ENCODE measurements at places on chromosomes 7 and 10.
A peak's percentile ranks its signal among the peaks of the same experiment; 100 is the strongest.

GRCh38 chr7:31776616-31777015, 89.6 kb downstream of the PPP1R17 start:
- DNase-seq: no peak

DNA sequence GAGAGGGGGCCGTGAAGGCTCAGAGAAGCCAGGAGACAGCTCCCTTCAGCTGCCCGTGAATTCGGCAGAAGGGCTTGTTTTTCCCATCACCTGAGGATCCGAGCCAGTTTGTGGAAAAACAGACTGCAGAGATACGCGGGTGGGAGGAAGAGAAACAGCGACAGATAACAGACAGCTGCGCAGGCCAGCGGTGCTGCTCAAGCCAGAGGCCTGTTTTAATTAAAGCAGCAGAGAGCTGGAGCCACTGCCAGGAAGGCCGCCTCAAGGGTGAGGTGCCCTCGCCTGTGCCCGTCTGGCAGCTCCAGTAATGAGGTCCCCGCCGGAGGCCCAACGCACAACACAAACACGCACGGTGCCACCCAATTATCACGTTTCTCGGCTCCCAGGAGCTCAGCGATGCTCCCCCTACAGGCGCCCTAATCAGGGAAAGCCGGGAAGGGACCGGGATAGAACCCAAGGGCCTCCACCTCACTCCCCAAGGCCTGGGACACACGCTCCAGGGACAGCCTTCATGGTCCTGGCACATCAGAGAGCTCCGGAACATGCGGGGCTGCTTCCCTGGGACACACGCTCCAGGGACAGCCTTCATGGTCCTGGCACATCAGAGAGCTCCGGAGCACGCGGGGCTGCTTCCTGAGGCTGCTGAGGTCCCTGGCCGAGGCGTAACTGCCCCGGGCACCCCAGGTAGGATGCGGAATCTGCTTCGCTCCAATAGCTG, 60.6 kb upstream of the DNAAF5 start:
- no peak for DNase-seq

- no peak for DNase-seq
These were observed 29.1 kb downstream of the UBE2H start for GRCh38 chr7:129923709-129924108.

- no peak for DNase-seq
These were observed 117.5 kb upstream of the LAMB4 start for GRCh38 chr7:108247614-108248013.

DNA sequence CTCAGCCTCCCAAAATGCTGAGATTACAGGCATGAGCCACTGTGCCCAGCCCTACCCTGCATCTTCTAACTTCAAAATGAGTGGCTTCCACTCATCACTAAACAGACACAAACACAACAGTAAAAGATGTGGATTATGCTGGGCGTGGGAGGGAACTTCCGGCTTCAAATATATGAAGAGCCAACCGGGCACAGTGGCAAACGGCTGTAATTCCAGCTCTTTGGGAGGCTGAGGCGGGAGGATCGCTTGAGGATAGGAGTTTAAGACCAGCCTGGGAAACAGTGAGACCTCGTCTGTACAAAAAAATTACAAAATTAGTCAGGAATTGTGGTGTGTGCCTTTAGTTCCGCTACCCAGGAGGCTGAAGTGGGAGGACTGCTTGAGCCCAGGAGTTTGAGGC, 92.2 kb upstream of the GNA12 start:
- DNase-seq: no peak

DNA sequence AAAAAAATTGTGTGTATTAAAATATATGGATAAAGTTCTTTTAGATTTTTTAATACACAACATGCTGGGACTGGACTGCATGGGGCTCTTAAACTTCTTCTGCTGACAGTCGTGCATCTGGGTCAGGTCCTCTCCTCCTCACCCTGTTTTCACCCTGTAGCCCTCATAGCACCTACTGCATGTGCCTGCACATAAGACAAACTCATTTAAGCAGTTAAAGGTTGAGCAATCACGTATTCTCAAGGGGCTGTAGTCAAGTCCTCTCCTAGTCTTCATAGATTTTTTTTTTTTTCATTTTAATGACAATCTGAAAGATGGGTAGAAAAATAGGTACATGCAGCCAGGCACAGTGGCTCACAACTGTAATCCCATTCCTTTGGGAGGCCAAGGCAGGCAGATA, 23.6 kb upstream of the PDCD4 start:
- no peak for DNase-seq

DNA sequence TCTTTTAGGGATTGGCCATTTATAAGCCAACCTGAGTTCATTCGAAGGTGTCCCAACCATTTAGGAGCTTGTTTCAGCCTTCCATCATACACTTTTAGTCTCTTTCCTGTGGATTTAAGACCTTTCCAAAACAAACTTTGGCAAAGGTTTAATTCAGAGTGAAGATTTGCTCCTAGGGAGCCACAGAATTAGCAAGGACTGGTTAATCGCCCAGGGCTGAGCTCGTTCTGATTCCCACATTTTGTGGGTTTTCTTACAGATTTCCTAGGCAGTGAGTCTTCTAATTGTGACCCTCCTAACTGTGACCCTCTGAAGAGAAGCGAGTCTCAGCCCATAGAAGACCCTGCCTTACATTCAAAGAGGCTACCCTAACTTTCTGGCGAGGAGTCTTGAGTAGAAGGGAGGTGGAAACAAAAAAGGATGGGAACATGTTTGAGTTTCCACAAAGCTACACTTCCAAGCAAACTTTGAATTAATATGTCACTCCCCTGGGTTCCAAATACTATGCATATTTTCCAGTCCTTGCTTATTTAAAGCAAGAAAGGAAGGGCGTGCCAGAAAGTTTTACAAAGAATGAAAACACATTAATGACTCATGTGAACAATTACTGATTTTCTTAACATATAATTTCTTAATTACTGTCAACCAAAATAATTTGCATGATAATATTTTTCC, 118.3 kb downstream of the ARID5B start:
- DNase-seq: no peak

- no peak for DNase-seq
These were observed 145.2 kb downstream of the ST7 start for GRCh38 chr7:117098457-117098856.

- no peak for DNase-seq
These were observed 63.4 kb downstream of the SRPK2 start for GRCh38 chr7:105325216-105325904.

GRCh38 chr10:119302172-119302571, 94.8 kb downstream of the GRK5 start:
- DNase-seq: no peak

- no peak for DNase-seq
These were observed 427.4 kb downstream of the PLXNA4 start for GRCh38 chr7:132148876-132149275.

- peak; percentile 55 for DNase-seq
These were observed 519.1 kb downstream of the NRG3 start for GRCh38 chr10:82394122-82394521.

GRCh38 chr7:47951374-47951773, 3.1 kb upstream of the PKD1L1 start:
- no peak for DNase-seq

DNA sequence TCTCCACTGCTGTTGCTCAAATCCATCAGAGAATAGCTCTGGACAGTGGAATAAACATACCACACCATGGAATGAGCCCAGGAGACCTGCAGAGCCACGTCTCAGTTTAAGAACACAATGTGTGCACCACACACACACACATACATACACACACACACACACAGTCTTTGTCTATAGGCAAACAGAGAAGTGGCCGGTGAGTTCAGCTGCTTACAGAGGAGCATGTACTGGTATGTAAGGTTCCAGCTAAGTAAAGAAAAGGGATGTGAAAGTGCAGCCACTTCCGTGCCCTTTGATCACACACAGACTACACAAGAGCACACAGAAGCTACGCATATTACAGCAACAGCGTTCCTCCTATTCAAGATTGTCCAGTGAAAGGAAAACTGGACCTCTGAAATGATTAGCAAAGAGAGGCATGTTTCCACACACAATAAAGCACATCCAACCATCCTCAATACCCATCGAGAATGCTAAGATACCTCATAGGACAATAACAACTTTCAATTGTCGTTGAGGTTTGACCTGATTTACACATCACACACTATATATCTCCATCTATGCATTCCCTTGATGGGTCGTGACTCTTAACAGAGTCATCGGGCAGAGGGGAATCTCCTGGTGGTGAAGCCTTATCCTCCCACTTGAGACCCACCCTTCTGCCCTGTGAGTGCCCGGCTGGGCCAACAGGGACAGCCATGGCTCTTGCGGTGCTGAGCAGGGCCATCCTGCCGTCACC, 23.6 kb downstream of the SLC35B4 start:
- DNase-seq: no peak

GRCh38 chr10:20372748-20373147, 524.4 kb downstream of the NEBL start:
- no peak for DNase-seq

DNA sequence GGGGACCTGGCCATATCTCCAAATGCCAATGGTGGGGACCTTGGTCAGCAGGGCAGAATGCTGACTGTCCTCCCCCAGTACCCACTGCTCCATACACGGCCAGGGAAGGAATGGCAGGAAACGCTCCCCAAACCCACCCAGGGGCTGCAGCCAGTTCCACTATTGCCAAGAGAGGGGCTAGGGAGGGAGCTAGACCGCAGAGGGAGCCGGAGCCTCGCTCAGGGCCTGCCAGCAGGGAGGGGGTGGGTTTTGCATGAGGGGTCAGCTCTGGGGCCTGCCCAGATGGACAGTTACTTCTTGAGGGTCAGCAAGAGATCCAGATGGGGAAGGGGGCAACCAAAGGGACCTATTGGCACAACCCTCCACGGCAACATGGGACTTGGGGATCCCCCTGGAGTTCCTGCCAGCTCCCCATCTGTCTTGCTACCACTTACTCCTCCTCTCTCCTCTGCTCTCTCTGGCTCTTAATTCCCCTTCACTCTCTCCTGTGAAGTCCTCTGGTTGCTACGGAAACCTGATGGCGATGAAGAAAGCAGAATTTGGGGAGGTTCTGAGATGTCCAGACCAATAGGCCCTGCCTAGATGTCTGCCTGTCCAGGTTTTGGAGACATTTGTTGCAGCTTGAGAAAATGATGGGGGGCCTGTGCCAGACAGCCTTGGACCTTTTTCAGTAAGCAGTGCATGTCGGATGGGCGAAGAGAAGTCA, 12.6 kb downstream of the FGF8 start:
- no peak for DNase-seq

DNA sequence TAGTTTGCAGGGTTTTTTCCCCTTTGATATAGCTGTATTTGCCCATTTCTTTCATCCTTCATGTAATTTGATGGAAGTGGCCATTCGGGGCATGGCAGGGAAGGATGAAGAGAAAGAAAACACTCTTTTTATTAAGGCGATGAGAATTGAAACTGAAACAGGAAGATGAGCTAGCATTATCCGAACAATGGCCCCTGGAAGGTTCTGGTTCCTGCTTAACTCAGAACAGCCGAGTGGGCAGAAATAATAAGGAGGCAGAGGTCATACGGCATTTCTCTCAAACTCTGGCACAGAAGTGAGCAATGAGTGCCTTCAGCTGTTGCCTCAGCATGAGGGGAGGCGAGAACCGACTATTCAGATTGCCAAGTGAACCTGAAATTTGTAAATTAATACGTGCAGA, 113.2 kb upstream of the MYO3A start:
- no peak for DNase-seq

DNA sequence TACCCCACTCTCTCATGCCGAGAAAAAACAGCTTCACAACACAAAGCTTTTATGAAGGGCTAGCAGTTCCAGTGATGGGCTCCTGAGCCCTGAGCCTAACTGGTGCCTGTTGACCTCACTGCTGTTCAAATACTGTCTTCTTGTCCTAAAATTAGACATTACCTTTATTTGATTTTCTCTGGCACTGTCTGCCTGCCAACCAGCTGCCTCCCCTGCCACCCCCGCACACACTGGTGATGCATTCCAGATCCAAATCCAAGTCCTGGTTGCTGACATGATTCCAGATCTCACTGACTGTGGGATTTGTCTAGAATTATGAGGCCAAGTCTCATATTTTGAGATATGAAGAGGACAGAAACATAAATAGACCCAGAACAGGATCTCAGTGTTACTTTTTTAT, 816.2 kb downstream of the NRG3 start:
- DNase-seq: no peak

DNA sequence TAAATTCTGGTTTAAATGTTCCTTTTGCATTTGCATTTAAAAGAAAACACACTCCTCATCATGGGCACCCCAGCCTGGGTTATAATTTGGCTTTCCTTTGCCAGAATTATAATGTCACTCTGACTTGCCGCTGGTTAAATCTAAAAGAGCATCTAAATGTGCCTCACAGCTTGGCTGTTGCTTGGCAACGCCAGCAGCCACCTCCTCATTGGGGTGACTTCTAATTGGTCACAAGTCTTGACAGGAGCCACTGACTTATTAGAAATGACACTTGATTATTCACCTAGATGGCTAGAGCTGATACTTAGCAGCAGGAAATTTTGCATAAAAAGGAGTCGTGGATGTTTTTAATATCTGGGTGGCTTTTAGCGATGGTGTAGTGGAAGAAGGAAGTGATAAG, 114.3 kb downstream of the TBXAS1 start:
- no peak for DNase-seq

DNA sequence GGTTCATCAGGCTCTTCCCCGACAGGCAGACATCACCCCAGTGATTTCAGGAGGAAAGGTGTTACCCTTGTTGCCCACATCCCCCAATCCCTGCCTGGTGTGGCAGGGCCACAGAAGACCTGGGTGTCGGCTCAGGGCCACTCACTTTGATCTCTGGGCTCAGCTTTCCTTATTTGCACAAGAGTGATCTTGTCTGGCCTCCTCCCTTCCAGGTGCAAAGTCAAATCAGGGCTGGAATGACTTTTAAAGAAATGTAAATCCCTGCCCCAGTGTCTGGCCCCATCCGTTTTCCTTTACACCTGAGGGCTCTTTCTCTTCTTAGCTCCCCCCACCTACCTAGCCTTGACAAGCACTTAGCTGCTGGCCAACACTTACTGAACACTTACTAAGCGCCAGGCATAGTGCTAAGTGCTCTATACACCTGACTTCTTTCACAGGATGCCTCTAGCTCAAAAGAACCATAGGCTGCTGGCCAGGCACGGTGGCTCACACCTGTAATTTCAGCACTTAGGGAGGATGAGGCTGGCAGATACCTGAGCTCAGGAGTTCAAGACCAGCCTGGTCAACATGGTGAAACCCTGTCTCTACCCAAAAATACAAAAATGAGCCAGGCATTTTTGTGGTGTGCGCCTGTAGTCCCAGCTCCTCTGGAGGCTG, 979 bp upstream of the NODAL start:
- DNase-seq: no peak

DNA sequence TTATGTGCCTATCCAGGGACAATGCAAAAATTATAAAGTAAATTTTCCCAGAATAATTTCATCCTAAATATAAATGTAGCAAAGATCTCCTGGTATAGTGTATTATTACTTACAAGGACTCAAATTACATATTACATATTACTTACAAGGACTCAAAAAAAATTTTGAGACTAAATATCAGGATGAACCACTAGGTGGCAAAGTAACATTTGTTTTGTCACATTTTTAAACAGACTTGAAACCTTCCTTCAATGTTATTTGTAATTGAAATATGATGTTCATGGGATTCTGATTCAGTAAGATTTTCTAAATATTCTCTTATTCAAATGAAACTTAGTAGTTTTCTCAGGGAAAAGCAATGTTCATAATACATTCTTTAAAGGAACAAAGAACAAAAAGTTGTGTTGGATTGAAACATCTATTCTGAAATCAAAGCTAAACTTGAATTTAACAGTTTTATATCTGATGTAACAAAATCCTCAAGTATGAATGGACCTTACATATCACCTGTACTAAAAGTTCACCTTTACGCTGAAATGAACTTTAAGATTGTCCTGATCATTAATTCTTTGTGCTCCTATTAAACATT, 74.3 kb upstream of the GNAI1 start:
- peak; percentile 87 for DNase-seq
